ENCODE measurements at places on chromosomes 5 and 9.

- no peak for DNase-seq
These were observed 92.4 kb upstream of the CAST start for GRCh38 chr5:96569770-96570169.

- DNase-seq = no peak
These were observed 105.1 kb upstream of the TNPO1 start for GRCh38 chr5:72711351-72711750.

DNA sequence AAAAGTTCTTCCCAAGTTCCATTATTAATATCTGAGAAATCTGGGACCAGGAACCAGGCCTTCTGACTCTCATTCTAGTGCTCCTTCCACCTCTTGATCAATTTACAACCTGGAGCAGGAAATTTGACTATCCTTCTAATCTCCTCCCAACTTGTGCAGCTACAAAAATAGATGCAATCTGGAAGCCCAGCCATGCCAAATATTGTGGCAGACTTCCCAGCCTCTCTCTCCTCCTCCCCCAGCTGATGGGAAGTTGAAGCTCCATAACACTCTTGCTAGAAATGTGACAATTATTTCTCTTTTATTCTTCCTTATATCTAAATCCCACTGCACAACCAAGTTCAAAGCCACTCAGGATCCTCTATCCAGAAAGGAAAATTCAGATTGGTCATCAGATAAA lies 252.1 kb downstream of the SEC61B start:
- no peak for DNase-seq

DNA sequence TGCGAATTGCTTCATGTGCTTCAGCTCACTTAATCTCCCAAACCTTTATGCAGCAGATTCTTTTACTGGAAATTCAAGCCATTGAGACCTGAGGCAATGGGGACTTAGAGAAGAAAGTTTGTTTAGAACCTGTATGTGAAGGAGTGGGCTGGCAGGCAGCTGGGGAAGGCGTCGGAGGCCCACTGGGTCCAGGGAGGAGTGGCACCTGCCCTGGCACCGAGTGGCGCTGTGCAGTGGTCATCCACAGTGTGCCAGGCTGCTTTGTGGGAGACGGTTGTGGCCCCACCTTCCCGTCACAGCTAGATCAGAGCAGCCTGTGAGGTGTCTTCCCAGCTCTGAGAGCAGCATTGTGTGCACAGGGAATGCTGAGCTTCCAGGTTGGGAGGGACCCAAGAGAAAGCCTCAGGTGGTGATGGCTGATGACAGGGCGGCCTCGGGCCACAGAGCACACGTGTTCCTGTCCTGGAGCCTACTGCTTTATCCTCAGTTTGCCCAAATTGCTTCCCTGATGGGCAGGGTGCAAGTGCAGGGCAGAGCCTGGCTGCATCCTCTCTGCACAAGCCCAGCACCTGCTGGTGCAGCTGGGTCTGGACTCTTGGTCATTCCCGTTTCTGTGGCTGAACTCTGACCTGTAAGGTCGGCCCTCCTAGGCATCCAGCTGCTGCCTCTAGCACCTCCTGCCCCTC lies 175.2 kb downstream of the CACNA1B start:
- no peak for DNase-seq

DNA sequence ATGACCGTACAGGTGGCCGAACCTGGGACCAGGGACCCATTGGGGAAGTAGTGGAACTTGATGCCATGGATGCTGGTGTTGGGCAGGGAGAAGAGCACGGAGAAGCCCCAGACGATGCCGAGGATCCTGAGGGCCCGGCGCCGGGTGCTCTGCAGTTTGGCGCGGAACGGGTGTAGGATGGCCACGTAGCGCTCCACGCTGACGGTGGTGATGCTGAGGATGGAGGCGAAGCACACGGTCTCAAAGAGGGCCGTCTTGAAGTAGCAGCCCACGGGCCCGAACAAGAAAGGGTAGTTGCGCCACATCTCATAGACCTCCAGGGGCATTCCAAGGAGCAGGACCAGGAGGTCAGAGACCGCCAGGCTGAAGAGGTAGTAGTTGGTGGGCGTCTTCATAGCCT lies 585 bp downstream of the NMUR2 start:
- no peak for DNase-seq

DNA sequence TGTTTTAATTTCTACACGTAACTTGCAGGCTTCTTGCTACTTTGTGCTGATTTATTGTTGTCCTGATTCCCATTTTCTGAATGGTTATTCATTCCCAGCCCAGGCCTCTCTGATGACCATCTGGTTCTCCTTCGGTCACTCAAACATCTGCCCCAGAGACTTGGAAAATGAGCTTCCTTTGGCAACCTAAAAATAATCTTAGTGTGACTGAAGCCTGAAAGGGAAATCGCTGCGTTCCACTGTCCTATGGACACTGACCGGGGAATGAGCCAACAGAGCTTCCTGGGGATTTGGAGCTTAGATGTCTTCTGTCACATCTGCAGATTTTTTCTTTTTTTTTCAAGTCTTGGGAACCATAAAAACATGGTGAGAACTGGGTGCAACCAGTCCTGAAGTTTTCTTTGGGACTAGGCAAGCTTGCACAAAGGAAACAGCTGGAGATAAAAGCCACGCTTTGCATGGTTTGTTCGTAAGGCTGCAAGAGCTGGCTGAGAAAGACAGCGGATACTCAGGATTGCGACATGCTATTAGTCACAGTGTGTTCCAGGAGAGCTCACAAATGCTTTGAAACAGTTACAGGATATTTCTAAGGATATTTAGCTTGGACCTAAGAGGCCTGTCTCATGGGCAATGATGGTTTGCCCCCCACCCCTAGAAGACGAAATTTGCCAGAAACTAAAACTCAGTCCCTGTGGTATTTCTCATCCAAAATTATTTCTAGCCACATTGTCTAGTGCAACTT lies 146.2 kb downstream of the GOLPH3 start:
- no peak for DNase-seq

DNA sequence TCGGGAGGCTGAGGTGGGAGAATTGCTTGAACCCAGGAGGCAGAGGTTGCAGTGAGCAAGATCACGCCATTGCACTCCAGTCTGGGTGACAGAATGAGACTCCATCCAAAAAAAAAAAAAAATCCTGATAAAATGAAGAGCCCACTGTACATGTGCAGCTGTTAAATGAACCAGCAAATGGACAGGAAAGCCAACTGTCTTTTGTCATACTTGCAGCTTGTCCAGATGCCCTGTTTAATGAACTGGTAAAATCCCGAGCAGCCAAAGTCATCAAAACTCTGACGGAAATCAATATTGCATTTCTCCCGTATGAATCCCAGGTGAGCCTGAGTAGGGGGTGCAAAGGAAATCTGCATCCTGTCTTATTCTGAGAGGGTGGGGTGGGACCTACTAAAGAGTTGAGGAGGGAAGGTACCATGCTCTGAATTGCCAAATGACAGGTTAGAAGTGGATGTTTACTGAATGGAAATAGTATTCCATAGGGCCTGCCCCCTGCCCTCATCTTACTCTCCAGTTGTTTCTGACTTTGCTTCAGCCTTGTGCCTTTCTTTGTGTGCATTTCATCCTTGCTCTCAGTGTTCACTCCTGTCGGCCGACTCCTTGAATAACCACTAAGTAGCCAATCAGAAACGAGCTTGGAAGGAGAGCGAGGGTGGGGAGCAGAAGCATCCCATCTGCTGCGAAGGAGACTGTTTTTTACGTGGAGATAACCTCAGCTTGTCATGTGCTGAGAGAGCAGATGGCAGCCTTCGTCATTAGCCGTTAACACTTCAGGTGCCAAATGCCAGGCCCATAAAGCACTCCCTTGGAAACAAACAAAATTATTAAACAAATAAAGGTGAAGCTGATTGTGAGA lies 45.7 kb upstream of the CFAP157 start:
- DNase-seq = no peak

DNA sequence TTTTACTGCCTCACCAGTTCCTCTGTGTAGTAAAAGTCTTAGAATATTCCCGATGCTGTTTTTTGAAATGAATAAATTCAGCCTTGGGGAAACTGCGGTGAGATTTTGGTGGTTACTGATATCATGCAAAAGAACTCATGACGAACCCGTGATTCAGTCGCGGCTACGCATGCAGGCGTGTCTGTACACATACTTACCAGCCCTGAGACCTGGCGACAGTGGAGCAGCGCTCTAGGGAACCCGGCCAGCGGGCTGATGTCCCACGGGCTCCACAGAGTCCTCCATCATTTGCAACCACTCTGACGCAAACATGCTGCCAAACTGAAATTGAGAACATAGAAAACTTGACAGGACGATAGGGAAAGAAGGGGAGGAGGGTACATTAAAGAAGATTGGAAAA lies 315.6 kb upstream of the DAB2 start:
- no peak for DNase-seq

DNA sequence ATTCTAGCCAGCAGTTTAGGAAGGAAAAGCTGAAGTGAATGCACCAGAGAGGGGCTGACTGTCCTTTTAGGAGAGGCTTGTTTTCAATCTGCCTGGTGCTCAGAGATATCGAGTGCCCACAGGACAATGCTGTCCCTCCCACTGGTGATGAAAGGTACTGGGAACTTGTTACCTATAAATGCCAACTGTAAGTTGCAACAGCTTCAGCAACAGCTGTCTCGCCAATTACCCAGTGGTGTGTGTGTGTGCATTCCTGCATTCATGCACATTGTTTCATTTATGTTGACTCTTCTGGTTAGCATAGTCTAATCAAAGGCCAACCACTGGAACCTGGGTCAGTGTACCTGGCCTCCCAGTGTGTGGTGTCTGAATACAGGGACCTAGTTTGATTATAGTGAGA lies 161.1 kb downstream of the CSNK1G3 start:
- DNase-seq = no peak

DNA sequence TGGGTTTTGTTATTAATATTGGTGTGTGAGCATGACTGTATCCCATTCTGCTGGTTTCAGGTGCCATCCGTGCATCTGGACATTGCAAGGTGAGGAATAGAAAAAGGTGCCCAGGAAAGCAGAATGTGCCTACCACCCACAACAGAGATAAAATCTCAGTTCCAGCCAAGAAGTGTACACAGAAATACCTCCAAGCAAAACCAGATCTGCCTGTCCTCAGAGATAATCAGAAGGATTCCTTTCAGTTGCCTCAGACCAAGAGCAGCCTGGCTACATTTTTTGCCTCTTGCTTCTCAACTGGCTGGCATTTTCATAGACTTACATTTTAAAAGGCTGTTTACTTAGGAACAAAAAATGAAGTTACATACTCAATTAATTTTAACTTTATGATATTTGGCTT lies 12.1 kb upstream of the ABLIM3 start:
- no peak for DNase-seq

DNA sequence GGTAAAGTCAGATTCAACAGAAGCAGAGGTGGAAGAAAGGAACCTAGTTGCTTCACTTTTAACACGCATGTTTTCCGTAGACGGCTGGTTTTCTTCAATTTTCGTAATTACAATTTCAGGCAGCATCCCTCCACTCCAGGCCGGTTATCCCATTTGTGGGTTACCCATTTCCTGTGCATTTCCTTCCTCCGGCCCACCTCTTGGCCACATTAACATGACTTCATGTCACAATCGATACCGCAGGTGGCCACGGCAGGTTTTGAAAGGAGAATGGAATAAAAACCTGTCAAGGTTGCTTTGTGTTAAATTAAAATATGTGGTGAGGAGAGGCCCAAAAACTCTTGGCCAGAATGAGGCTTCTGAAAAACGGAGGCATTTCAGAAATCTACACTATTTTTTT lies 130.2 kb downstream of the PCSK5 start:
- no peak for DNase-seq

DNA sequence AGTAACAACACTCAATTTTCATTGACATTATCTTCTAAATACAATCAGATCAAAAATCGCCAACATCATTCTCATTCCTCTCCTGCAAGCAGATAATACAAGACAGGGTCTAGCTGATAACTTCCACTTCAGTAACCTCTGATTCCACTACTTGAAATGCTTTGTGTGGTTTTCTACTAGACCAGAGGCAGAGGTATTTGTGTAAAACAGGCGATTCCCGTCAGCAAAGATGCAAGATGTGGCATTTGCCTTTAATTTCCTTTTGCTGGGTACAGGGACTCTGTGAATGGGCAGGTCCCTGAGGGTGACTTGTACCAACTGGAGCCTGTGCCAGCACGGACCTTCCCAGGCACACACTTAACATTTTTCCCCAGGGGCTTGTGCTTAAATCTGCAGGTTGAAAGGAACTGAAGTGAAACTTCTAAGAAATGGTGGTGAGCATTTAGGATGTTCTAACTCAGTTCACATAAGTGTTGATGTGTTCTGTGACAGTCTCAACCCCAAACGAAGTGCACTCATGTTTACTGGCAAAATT lies 625.5 kb upstream of the WWC1 start:
- DNase-seq = no peak

DNA sequence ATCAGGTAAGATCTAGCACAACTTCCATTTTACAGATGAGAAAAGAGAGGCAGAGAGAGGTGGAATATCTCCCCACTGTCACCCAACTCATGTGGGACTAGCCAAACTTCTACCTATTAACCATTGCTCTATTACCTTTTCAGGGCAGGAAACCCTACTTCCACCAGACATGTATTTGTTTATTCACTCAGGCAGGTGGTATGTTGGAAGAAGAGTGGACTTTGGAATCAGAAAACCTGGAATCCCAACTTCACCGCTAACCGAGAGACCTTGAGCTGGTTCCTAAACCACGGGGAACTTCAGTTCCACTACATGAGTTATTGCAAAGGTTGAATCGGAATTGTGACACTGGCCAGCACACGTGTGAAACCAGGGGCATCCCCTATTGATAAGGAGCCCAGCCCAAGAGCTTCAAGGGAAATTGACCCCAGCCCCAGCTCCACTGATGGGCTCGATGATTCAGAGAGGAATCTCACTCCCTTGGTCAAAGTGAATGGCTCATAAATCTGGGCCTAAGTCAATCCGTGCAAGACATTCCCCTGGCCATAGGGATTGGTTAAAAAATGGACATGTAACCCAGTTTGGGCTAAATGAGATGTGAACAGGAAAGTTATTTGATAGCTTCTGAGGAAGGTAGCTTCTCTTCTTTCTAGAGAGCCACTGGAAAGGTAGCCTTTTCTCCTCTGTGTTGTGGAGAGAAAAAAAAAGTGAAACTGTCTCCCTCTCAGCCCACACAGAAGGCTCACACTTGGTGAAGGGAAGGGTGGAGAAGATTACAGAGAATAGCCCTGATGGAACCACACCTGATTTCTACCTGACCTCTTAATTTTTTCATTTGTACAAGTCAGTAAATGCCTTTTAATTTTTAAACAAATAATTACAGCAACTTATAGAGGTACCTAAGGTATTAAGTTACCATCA lies 5.5 kb upstream of the GLIS3 start:
- no peak for DNase-seq

DNA sequence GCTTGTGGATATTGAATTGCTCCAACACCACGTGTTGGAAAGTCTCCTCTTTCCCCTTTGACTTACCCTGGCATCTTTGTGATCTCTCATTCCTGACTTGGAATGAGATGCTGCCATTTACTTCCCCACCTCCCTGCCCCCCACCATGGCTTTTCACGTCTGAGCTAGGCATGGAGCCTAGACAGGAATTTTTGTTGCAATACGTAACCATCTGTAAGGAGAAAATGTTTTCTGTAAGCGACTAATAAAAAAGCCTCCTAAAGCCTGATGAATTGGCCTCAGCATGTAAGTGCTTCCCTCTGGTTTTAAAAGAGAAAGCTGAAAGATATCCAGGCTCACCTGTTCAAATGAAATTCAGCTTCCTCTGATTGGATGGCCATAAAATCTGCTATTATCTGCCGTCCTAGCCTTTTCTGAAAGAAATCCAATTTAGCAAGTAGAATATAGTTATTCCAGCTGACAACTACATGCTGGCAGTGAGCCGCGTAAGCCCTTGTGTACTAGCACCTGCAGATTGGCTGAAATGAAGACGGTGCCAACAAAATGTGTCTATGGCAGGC lies 200.1 kb downstream of the NSG2 start:
- no peak for DNase-seq

GRCh38 chr5:108451269-108451668 lies 69.4 kb upstream of the FBXL17 start:
- DNase-seq = no peak

GRCh38 chr5:155807884-155808576 lies 518.9 kb upstream of the SGCD start:
- DNase-seq = no peak

Measured in CD4-positive, alpha-beta T cell treated with Interleukin-6 for 4 hours (primary cell).